Fibroblast of lung (primary cell): ENCODE measurements at places on chromosomes 2 and 18. TPM values are rescaled to one million over a fixed set of nuclear protein-coding genes. Genes with fewer than 3 reads are reported as not detected.

DNA sequence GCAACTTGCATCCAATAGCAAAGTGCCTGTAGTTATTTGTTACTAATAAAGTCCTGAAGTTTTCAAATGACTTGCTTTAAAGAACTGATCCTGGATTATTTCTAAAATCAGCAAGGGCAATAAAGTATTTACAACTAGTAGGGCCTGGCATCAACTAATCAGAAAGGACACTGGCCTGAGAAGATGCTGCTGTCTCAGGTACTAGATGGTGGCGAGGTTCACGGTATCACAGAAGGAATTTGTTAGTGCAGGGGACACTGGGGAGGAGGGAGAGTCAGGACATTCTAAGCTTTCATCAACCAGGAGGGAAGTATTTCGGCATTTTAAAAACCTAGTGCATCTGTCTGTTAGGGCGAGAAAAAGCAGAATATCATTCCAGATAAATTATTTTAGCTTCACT, 440.2 kb upstream of the LYPD1 start:
- H3K36me3 ChIP-seq = no peaks in the 10 kb centered on the region
- no peaks in the 10 kb centered on the region for H3K4me1 ChIP-seq
- H3K27ac ChIP-seq = no peak overlapping the region
- H3K27me3 ChIP-seq = no peaks in the 10 kb centered on the region
- H3K4me3 ChIP-seq = no peak overlapping the region
- DNase-seq = no peak

- H3K4me1 ChIP-seq = peaks cover 3% of the 10 kb centered on the region
- no peak overlapping the region for H3K4me3 ChIP-seq
- H3K36me3 ChIP-seq = no peaks in the 10 kb centered on the region
- no peaks in the 10 kb centered on the region for H3K27me3 ChIP-seq
- peak; percentile 43 for DNase-seq
Measured at GRCh38 chr2:12430407-12431133, 286.2 kb upstream of the TRIB2 start.

GRCh38 chr2:221845021-221845365, 272.9 kb upstream of the EPHA4 start:
- no peak overlapping the region for H3K27ac ChIP-seq
- H3K4me3 ChIP-seq = no peak overlapping the region
- H3K36me3 ChIP-seq = no peaks in the 10 kb centered on the region

- no peak for DNase-seq
- no peak overlapping the region for H3K27ac ChIP-seq
- H3K4me3 ChIP-seq = no peak overlapping the region
- H3K36me3 ChIP-seq = no peaks in the 10 kb centered on the region
- H3K4me1 ChIP-seq = no peaks in the 10 kb centered on the region
Measured at GRCh38 chr2:106020821-106021661, 173.1 kb downstream of the UXS1 start.

GRCh38 chr2:109253217-109253616, 124.2 kb downstream of the SH3RF3 start:
- peaks cover 9% of the 10 kb centered on the region for H3K4me1 ChIP-seq
- no peaks in the 10 kb centered on the region for H3K36me3 ChIP-seq
- no peaks in the 10 kb centered on the region for H3K27me3 ChIP-seq
- H3K27ac ChIP-seq = no peak overlapping the region

- no peak for DNase-seq
- no peaks in the 10 kb centered on the region for H3K36me3 ChIP-seq
- H3K4me3 ChIP-seq = no peak overlapping the region
Measured at GRCh38 chr2:31467426-31467825, 52.9 kb upstream of the XDH start.

DNA sequence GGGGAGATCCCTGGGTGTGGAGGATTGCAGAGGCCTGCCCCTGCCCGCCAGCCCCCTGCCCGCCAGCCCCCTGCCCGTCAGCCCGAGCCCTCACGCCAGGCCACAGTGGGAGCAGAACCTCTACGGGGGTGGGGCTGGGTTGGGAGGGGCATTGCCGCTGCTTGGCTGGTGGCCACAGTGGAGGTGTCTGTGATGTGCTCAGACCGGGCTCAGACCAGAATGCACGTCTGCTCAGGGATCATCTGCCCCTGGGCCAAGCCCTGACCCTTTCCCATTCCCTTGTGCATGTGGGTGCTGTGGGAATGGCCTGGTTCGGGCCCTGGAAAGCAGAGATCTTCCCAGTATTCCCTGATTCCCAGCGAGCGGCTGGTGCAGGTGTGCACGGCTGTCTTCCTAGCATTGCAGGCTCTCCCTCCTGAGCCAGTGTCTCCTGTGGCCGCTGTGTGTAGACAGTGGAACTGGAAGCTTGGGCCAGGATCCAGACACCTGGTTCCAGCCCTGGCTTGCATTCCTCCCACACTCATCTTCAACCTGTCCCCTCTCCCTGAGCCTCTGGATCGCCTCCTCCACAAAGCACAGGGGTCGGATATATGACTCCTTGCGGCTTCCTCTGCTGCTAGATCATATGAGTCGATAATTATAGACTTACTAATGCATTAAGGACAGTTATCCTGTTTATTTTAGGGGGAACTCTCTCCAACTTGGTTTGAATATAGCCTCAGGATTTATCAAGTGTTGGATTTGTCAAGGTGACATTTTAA, 161.6 kb downstream of the LDLRAD4 start:
- H3K4me1 ChIP-seq = peaks cover 6% of the 10 kb centered on the region
- DNase-seq = no peak
- no peak overlapping the region for H3K4me3 ChIP-seq
- H3K36me3 ChIP-seq = no peaks in the 10 kb centered on the region
- H3K27me3 ChIP-seq = no peaks in the 10 kb centered on the region
- H3K27ac ChIP-seq = no peak overlapping the region

DNA sequence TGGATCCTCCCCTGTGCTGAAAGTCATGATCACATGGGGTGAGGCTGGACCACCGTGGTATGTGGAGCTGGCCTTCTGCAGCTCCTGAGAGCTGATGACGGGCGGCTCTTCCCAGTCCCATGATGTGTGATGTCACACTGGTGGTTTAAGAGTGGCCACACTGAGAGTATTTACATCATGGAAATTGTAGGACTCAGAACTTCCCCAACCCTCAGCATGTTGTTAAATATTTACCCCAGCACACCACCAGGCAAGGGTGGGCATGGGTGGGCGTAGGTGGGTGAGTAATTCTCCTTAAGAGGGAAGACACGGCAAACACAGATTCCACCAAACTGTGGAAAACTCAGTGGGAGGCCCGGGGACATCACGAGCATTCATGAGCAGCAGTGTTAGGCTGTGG, 106.8 kb downstream of the ALPK2 start:
- DNase-seq = peak; percentile 30
- H3K27ac ChIP-seq = no peak overlapping the region
- H3K4me1 ChIP-seq = no peaks in the 10 kb centered on the region
- no peak overlapping the region for H3K4me3 ChIP-seq
- H3K36me3 ChIP-seq = no peaks in the 10 kb centered on the region

DNA sequence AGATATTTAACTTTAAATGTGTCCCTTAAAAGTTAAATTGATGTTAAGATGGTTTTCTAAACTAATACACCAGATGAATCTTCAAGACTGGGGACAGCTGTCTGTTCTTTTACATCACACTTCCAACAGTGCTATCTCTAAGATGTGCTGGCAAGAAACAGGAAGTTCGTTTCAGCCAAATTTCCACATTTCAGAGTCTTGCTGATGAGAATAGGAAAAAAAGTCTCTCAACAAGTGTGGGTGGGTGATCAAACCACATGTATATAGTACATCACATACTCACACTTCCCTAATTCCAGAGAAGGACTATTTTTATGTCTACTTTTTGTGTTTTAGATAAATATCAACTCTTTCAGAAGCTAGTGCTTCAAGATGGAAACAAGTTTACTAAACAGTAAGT, 1712.8 kb upstream of the TMEFF2 start:
- no peak overlapping the region for H3K4me3 ChIP-seq
- no peaks in the 10 kb centered on the region for H3K36me3 ChIP-seq
- no peak overlapping the region for H3K27ac ChIP-seq
- DNase-seq = no peak

GRCh38 chr18:25737710-25738311, 352.6 kb downstream of the SS18 start:
- peak; percentile 98 for DNase-seq
- H3K4me3 ChIP-seq = no peak overlapping the region
- no peaks in the 10 kb centered on the region for H3K36me3 ChIP-seq
- no peak overlapping the region for H3K27ac ChIP-seq

DNA sequence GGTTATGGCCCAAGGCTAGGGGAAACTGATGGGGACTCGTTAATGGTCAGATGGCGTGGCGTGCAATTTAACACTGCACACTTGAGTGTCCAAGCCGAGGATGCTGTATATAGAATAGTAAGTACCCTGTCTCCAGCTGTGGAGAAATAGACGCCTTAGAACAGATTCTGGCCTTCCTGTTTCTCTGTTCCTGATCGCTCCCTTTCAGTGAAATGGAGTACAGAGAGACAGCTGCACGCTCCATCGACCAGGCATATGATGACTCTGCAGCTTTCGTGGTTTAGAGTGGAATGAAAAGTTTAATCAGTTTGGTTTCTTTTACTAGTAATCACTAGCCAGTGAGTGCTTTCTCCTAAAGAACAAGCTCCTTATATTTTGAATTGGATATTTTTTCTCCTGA, 213.4 kb downstream of the NEDD4L start:
- no peak overlapping the region for H3K4me3 ChIP-seq
- H3K27ac ChIP-seq = no peak overlapping the region
- no peaks in the 10 kb centered on the region for H3K27me3 ChIP-seq
- no peaks in the 10 kb centered on the region for H3K36me3 ChIP-seq
- peak; percentile 47 for DNase-seq

GRCh38 chr2:174546519-174547506, 50.8 kb downstream of the WIPF1 start:
- peak; percentile 10 for DNase-seq
- H3K4me1 ChIP-seq = no peaks in the 10 kb centered on the region
- peaks cover 8% of the 10 kb centered on the region for H3K27me3 ChIP-seq
- no peak overlapping the region for H3K4me3 ChIP-seq
- H3K27ac ChIP-seq = no peak overlapping the region
- no peaks in the 10 kb centered on the region for H3K36me3 ChIP-seq

DNA sequence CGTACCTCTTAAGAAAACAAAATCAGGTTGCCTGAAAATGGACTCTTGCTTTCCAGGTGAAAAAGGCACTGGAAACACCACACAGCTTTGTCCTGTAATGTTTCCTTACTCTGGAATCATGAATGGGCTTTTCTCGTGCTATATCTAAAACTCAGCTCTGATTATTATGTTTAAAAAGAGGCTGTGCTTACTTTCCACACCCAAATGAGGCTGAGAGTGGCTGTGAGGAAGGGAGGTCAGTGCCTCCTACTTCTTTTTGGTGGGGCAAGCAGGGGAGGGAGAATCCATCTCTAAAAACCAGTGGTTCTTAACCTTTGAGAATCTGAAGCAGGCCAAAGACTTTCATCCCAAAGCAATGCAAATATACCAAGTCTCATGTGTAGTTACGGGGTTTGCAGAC, 148.6 kb downstream of the FAM210A start:
- H3K4me1 ChIP-seq = no peaks in the 10 kb centered on the region
- H3K27me3 ChIP-seq = no peaks in the 10 kb centered on the region
- no peak overlapping the region for H3K4me3 ChIP-seq
- H3K36me3 ChIP-seq = no peaks in the 10 kb centered on the region
- no peak overlapping the region for H3K27ac ChIP-seq

- no peak overlapping the region for H3K4me3 ChIP-seq
- H3K4me1 ChIP-seq = no peaks in the 10 kb centered on the region
- DNase-seq = no peak
Measured at GRCh38 chr18:78309924-78310323, 669.7 kb upstream of the SALL3 start.

DNA sequence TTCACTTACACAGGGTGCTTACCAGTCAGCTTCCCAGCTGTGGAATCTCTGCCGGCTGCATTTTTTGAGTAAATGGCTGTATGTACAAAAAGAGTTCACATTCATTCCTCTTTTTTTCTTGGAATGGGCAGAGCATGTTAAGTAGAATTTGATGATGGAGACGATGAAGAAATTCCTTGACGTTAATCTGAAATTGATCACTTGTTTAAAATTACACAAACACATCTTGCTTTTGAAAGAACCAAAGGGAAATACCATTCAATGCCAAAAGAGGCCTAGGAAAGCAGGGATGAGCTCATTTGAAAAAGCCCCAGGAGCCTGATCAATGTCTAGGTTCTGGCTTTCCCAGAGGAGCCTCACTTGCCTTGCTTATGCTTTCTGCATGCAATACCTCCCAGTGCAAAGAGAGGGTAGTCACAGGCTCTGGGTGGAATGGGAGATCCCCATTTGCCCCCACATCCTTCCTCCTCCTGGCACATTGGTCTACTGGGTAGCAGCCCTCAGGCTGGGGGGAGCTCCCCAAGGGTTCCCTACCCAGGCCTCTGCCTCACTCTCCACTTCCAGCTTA, 12.3 kb upstream of the SMAD7 start:
- H3K4me3 ChIP-seq = no peak overlapping the region
- H3K4me1 ChIP-seq = no peaks in the 10 kb centered on the region
- DNase-seq = peak; percentile 82

DNA sequence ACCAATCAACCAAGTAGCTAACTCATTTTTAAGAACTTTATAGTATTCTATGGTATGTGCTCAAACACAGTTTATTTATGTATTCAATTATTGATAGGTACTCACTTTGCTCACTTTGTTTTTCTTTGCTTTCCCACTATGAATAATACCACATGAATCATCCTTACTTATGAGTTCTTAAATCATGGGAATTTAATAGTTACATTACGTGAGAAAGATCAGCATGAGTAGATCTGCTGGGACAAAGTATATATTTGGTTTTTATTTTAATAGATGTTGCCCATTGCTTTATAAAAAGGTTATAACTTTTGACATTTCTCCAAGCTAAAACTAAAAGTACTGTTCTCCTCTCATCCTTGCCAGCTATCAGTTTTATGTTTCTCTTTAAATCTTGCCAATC, 390.7 kb downstream of the LRATD1 start:
- H3K36me3 ChIP-seq = no peaks in the 10 kb centered on the region
- H3K4me1 ChIP-seq = no peaks in the 10 kb centered on the region
- no peak overlapping the region for H3K27ac ChIP-seq
- no peak overlapping the region for H3K4me3 ChIP-seq
- H3K27me3 ChIP-seq = no peaks in the 10 kb centered on the region

DNA sequence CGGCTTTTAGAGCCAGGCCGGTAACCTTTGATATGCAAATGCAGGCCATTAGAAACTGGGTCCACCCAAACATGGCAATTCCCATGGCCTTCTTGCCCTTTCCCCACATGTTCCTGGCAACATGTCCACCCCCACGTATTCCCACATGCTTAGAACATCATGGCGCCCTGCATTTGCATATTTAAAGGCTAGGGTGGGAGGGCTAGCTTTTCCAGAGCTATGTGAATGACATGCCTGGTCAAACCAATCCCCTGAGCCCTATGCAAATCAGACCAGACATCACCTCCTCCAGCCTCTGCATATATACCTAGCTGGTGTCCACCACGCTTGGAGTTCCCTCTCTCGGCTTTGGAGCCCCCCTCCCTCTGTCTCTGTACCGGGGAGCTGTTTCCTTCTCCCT, 481.9 kb downstream of the CDH2 start:
- no peaks in the 10 kb centered on the region for H3K36me3 ChIP-seq
- DNase-seq = no peak
- no peak overlapping the region for H3K27ac ChIP-seq
- H3K4me1 ChIP-seq = no peaks in the 10 kb centered on the region

The ARHGAP15 gene
- polyA plus RNA-seq = 0.07 and 0.27 TPM in 2 replicates

The ORMDL1 gene
- 60.9 and 96.7 TPM in 2 replicates for polyA plus RNA-seq

The BOLL gene
- not detected in 2 replicates for polyA plus RNA-seq
